Hypothalamus (tissue), 51 donors: ENCODE measurements at places on chromosomes 2 and 18.

DNA sequence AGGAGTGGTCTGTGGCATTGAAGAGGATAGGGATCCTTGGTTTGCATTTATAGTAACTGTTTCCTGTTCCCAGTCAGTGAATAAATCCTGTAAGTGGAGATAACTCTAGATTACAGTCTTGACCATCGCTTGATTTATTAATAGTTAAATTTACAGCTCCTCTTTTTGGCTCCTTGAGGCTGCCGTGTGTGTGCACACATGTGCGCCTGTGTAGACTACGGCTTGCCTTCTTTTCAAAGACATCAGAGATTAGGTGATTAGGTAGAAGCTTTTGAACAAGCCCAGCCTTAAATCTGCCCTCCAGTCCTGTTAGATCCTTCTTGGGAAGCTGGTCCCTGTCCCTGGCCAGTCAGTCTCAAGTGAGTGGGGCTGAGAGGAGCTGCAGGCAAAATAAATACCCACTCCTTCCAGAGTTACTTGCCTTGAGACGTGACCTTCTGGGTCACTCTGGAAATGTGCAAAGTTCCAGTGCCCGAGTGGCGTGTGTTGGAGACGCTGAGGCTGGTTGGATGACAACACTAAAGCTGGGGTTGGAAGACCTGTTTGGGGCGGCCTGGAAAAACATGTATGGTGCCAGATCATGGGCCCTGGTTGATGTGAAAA lies 32.0 kb downstream of the TCF7L1 start:
- no peak for DNase-seq

DNA sequence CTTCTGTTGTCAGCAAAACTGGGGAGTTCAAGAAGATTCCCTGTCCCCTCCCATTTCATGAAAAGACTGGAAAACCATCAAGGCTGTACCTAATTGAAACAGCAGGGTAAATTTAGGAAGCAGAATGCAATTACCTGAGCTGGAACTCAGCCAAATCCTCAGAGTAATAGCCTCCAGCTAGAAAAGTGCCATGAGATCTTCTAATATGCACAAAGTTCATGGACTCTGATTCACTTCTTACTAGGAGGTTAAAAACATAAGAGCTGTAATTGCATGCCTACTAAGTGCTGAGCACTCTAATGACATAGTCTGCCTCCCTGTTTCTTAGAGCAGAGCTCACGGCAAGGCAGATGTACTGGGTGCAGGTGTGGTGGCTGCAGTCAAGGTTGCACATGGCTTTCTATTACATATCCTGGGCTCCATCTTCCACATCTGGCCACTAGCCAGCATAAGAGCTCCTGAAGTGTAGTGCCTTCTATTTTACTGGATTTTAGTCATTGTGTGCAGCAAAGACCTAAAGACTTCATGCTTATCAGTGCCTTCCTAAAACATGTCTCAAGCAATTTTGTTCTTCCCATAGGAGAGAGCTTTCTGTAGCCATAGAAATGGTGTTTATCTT lies 341.7 kb downstream of the PTPRM start:
- DNase-seq = no peak

DNA sequence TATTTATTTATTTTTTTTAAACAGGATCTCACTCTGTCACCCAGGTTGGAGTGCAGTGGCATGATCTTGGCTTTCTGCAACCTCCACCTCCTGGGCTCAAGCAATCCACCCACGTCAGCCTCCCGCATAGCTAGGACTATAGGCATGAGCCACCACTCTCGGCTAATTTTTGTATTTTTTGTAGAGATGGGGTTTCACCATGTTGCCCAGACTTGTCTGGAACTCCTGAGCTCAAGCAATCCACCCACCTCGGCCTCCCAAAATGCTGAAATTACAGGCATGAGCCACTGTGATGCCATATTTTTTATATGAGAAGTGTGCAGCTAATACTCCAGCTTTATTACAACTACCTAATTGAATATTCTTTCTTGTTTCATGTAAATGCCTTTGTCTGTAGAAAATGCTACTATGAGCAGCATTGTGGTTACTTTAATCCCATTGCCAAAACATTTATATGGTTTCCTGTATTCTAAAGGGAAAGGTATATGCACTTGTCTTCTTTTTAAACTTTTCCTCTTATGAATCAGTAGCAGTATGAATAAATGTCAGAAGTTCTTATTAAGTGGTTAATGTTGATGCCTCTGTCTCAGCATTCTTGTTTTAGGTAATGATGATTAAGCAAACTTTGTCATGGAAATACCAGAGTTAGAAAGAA lies 9.5 kb upstream of the BCL2L11 start:
- DNase-seq = no peak

- no peak for DNase-seq
These were observed 141.2 kb downstream of the LRATD1 start for GRCh38 chr2:14773696-14774095.

DNA sequence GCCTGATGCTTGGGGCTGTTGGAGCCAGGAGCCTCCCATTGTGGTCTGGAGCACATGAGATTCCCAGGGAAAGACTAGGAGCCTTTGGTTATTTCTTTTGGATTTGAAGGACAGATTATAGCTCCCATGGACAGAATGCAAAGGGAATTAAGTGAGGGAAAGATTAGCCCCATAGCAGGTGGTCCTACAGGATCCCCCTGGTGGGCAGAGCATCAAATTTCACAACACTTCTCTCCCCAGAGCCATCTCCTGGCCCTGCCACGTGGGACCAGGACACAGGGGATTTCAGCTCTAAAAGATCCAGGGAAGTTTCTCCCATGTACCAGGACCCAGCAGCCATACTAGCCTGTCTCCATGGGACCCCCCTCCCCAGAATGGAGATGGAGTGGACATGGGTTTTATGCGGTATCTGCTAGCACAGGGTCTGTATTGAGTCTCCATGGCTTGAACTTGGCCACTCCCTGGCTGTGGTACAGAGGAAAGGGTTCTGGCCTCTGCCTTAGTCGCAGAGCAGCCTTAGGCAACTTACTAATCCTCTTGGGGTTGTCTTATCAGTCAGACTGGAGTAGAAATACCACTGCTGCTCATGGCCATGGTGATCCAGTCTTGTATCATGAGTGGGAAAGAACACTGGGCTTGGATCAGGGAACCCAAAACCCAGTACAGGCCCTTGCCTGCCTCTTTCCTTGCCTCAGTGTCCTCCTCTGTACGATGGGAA lies 6.8 kb upstream of the PLB1 start:
- no peak for DNase-seq

DNA sequence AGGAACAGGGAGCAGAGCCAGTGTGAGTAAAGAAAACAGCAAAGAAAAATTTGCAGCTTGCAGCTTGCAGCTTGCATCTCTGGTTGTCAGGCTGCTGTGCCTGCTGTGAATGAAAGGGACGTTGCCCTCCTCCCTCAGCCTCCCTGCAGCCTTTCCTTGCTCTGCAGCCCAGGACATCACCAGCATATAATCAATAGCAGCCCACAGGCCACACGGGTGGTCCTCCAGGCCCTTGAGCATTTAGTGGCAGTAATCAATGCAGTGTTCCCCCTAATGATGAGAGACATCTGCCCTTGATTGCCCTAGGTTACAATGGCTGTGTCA lies 122.2 kb upstream of the TACR1 start:
- DNase-seq = no peak

DNA sequence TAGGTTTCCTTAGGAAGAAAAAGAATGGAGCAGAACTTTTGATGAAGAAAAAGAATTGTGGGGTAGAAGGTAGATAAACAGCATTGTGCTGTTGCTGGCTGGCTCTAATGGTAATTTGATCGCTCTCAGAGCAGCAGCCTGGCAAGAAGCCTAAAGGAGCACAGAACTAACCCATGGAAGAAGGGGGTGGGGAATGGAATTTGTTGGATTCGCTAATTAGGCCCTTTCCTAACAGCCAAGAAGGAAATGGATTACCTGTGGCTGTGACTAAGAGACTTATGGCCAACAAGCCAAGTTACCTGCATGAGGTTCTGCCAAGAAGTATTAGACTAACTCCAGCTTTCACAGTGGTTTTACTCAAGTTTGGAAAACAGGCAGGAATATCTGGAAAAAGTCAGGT lies 210.6 kb downstream of the IKZF2 start:
- no peak for DNase-seq

- DNase-seq = no peak
These were observed 35.9 kb downstream of the TAF4B start for GRCh38 chr18:26262156-26262555.

DNA sequence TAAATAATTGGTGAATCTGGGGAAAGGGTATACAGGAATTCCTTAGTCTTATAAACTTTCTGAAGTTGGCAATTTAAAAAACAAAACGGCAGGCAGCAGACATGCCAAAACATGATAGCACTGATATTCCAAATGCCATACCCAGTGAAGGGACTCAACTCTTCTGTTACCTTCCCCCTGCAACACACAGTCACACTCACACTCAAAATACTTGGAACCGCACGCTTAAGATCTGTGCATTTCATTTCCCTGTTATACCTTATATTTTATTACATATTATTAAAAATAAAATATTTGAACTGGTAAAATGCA lies 123.4 kb downstream of the ZFP36L2 start:
- DNase-seq = no peak

- DNase-seq = no peak
These were observed 24.8 kb downstream of the DSG4 start for GRCh38 chr18:31401156-31402025.

GRCh38 chr2:236706288-236706687 lies 136.7 kb downstream of the ACKR3 start:
- no peak for DNase-seq

DNA sequence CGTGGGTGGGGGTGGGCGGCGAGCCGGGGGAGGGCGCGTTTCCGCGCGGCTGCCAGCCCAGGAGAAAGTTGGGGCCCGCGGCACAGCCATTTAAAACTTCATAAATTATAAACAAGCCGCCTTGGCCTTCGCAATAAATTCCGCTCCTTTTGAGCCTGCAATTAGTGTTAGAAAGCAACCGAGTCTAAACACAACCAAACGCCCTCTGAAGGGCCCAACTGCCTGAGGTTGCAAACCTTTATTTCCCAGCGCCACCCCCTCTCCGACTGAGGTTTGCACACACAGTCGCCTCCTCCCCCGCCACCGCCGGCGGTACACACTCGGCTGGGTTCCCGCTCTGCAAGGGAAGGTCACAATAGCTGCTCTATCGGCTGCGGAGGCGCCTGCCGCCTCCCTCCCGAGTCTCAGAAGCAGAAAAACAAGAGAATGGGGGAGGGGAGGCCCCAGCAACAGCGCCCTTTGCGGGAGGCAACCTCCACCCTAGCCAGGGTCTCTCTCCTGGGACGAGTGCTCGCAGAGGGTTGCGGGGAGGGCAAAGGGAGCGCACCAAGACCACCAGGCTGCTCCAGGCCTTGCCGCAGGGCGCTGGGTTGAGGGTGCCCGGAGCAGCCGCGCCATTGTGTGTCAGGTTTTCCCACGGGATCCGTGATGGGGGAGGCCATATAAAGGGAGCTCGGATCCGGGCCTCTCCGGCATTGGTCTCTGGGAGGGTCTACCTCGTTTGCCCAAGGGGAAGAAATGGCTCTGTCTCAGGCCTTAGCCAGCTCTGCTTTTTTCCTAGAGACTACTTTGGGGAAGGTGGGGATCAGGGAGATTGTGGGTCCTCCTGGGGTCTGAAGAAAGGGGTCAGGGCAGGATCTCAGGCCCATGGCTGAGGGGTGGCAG lies 13.4 kb upstream of the HOXD1 start:
- peak; percentile 44 for DNase-seq

DNA sequence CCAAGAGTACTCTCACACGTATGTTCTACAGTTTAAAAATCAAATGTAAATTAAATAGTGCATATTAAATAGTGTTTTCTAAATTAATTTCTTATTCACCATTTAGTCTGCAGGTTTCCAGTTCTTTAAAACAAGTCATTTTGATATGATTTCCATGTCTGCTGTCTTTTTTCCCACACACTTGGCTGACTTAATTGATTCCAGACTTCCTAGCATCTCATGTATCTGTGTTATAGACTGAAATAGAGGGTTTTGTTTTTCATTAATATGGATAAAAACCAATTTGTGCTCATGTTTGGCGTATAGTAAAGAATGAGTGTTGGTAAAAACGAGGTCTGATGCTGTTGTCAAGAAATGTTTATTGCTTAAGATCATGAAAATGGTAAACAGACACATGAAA lies 104.3 kb downstream of the SRBD1 start:
- no peak for DNase-seq

DNA sequence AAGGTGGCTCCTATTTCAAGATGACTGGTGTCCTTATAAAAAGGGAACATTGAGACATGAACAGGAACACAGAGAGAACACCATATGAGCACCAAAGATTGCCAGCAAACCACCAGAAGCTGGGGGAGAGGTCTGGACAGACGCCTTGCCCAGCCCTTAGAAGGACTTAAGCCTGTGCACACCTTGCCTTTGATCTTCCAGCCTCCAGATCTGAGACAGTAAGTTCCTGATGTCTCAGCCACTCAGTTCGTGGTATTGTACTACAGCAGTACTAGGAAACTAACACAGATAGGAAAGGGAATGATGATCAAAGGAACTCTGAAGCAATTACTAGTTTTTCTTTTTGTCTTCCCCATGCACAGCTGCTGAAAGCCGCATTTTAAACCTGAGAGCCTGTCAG lies 137.3 kb upstream of the FHL2 start:
- DNase-seq = no peak

- DNase-seq = no peak
These were observed 160.7 kb upstream of the SP5 start for GRCh38 chr2:170554278-170554955.

DNA sequence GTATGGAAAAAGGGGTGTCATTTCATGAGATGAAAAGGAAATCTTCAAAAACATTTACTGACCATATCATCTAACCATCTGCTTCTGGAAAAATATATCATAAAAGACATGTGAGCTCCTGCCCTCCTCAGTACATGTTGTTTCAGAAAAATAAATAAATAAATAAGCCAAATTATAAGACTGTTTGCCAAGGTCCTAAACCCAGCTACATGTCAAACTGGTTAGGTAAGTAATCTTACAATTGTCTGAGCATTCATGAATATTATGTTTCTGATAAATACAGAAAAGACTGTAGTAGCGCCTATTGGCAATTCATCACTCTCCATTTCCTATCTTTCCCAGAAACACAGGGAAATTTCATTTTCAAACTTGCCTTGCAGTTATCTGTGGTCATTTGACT lies 138.9 kb upstream of the SETBP1 start:
- DNase-seq = no peak
